ENCODE measurements at places on chromosomes 1 and 21.

- no peak for DNase-seq
These were observed 16.9 kb upstream of the SLAMF9 start for GRCh38 chr1:159970932-159971342.

- DNase-seq: no peak
These were observed 5.4 kb downstream of the CELF3 start for GRCh38 chr1:151711044-151711800.

DNA sequence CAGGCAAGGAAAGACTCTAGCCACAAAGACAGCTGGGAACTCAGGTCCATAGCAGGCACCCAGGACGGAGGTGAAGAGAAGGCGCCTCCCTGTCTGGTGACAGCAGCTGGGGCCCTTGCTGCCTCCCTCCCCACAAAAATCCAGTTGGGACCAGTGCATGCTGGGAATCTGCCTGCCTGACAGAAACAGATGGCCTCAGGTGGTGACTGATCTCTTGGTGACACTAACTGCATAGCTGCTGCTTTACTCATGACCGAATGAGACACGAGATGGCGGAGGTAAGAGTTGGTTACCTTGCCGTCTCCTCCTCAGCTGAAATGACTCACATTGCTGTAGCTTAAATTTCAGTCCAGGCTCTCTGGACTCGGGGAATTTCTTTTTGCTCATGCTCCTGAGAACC lies 130.3 kb downstream of the FGGY start:
- DNase-seq: no peak

- no peak for DNase-seq
These were observed 37.4 kb downstream of the AGPAT3 start for GRCh38 chr21:43902441-43902840.

DNA sequence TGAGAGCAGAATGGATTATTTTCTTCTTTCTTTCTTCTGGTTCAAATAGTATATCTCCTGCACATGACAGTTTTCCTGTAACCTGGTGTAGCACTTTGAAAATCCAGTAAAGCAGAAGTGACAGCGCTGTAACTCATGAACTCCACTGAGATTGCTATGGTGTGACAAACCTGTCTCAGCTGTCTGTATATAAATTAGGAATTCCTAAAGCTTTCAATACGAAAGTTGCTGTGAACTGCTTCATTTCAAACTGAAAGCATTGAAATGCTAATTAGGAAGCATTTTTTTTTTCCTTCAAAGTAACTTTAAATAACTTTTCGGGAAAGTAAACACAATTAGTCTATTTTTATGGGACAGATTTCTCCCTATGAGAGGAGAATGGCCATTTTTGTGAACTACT lies 646.9 kb upstream of the ZP4 start:
- DNase-seq: no peak

GRCh38 chr1:43065191-43065590 lies 106.5 kb upstream of the SLC2A1 start:
- no peak for DNase-seq

- no peak for DNase-seq
These were observed 107.6 kb downstream of the FASLG start for GRCh38 chr1:172766462-172766861.

DNA sequence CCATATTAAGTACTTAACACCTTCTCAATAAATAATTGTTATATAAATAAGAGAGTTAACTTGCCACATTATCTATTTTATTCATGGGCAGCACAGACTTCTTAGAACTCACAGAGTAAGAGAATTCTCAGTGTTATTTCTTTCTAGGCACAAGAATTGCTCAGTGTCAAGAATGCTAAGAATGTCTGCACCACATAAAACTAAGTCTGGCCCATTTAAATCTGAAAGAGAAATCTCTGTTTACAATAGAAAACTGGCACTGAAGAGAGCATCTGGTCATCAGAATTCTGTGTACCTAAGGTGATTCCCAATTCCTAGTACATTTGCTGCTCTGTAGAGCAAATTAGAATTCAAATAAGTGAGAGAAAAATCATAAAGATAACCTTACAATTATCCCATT lies 3.8 kb downstream of the OR10K2 start:
- DNase-seq: no peak

GRCh38 chr1:107817935-107818334 lies 147.0 kb downstream of the VAV3 start:
- DNase-seq: no peak

DNA sequence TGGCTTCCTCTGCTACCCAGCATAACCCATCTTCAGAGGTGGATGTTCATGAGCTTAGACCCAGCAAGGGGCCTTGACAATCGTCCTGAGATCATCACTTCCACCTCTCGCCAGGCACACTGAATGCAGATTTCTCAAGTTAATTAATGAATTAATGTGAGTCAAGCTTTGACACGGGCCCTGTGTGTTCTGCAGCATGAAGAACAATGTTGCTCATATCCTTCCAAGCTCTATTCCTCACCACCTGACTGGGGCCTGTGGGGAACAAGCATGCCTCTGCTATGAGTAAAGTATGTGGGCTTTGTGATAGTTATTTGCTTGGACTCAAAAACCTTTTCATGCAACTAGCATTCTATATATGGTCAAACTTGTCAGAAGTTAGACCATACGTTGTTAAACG lies 122.0 kb downstream of the SEC16B start:
- DNase-seq: no peak

- no peak for DNase-seq
These were observed 972 bp downstream of the PGBD2 start for GRCh38 chr1:248906753-248907661.

DNA sequence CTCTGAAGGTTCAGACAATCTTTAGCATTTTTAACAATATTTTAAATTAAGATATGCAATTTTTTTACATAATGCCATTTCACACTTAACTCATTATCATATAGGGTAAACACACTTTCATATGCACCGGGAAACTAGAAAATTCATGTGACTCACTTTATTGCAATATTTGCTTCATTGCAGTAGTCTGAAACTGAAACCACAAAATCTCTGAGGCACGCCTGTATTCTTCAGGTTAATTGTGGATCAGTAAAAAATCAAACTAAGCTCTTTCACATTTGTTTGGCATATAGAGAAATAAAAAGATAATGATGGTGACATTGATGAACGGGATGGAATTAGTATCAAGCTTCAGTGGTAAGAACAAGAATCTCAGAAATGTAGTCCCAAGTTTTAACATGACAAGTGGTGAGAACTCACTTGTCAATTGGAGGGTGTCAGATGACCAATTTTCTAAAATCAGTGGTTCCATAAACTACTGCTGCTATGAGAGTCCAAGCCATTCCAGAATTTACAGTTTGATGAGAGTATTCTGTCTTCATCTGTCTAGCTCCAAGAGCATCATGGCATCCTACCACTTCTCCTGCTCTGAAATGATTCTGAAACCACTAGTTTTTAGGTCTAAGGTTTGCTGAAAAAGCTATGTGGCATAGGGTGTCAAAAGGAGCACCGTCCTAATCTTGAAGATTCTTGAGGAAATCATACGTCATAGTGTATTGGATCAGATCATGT lies 281.0 kb downstream of the PTPRC start:
- DNase-seq: no peak

DNA sequence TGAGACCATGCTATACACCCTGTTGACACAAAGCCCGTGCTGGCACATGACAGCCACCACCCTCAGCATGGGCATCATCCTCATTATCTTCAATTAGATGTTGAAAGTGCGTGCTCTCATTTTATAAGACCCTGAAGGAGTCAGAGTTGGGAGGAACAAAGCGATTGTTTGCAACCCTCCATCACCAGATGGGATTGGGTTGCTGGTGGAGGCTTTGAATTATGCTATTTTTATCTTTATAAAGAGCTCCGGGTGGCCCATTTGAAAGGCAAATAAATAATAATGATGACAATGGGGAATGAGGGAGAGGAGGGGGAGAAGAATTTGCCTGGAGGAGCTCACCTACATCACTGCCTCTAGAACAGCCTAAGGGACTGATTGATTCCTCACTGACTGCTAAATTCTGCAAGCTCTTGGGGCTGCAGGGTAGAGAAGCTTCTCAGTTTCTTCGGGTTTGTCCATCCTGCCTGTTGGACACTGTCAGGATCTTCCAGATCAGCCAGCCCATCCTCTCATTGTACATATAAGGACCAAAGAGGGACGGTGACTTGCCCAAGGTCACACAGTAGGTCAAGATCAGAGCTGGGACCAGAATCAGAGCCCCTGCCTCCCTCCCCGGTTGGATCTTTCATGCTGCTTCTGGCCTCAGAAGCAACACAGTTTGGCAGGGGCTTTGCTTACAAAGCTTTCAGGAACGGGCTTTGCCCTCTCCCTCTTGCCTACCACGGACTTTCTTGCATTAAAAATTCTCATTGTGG lies 130.9 kb upstream of the ZBTB40 start:
- no peak for DNase-seq

DNA sequence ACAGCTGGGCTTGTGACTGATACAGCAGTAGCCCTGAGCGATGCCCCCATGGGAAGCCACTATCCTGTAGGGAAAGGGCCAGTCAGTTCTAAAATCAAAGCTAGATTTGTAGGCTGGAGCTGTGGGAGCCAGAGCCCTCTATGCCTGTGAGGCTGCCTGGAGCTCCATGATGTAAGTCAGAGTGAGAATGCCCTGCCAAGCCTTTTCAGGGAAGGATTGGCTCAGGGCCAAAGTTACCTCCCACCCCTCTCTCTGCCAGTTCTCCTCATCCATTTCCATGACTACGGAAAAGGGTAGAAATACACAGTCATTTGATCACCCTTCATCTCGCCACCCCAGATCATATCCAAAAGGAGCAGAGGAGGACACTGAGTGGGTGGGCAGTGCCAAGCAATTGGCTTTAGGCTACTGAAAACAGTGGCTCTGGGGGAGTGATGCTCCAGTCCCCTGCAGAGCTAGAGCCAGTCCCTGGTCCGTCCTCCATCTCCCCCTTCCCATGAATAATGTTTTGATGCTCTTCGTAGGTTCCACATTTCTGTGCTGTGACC lies 59.5 kb upstream of the KCNA3 start:
- DNase-seq: no peak

Data from GM06990 (cell line).